ENCODE measurements at places on chromosomes 7 and 10.

- DNase-seq = no peak
Measured at GRCh38 chr10:124722798-124723783, 21.1 kb downstream of the FAM53B start.

GRCh38 chr10:73054286-73054685 lies 42.4 kb downstream of the P4HA1 start:
- DNase-seq = no peak

- DNase-seq = no peak
Measured at GRCh38 chr10:97542169-97543024, 30.2 kb upstream of the ANKRD2 start.

GRCh38 chr7:98930921-98931320 lies 52.6 kb downstream of the TRRAP start:
- DNase-seq = no peak

DNA sequence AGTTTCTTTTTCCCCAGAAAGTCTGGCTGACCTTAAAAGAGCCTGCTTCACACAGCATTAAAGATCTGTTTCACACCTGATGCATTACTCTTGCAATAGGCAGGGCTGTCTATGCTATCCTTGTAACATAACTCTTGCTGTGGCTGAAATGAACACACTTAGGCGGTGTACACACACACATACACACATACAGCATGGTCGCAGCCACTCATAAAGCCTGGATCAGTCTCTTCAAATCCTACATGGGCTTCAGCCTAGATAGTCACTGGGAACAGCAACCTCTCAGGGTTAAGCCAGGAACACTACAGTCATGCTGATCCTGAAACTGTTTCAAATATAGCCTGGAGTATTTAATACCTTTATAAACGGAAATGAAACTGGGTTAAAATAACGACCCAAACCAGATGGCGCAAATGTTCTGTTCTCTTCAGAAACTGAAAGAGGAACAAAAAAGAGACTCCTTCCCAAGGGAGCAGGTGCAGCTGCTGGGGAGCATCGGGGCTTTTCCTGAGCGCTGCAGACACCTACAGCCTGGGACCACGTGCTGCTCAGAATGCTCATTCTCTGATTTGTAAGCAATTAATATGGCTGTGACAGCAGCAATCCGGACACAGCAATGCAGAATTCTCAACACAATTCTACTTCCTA lies 61.0 kb upstream of the SFMBT2 start:
- DNase-seq = no peak

GRCh38 chr10:43806831-43807640 lies 158.4 kb upstream of the ZNF32 start:
- DNase-seq = no peak

All from CMK (cell line).